ENCODE measurements at places on chromosomes 6 and 20.

DNA sequence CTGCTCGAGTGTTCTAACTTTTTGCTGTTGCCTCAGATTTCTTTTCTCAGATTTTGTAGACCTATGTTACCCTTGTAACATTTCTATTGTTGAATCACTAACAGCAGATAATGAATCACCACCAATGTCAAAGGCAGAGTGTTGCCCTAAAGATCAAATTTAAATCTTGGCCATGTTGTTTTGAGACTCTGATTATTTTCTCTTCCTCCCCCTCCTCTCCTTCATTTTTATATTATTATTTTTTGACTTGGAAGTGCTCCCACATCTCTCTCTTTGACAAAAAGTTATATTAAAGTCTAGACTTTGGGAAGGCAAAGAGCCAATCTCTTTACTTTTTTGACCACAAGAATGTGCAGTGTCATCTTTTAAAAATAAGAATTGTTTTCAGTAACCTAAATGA, 422.7 kb downstream of the NKAIN2 start:
- no peak for DNase-seq

GRCh38 chr20:41572010-41572572, 46.1 kb downstream of the CHD6 start:
- DNase-seq = no peak

GRCh38 chr20:53738945-53739798, 145.5 kb upstream of the ZNF217 start:
- no peak for DNase-seq

DNA sequence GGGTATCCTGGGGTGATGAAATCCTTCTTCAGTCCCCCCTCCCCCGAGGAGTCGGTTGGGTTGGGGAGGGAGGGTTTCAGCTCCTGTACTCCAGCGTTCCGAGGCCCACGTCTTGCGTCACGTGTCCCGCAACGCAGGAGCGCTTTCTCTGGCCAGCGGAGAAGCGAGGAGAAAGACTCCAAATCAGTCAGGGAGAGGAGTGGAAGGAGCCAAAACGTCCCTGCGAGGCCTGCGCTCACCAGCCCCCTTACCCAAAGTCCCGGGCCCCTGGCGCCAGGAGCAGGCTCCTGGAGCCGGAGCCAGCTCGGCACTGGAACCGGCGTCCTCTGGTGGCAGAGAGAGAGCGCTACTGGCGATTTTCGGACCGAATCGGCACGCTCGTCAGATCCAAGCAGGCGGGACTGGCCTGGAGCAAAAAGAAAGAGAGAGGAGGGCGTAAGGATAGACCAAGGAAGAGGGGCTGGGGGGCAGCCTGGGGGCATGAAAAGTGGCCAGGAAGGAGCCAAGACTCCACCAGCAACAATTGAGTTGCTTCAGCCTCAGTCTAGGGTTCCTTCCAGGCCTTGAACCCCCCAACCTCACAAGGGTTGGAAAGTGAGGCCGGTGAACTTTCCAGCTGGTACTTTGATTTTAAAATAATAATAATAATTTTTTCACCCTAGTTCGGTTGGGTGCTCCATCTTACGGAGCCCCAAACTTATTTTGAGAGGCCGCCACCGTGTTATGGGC, at the start of gene GNAS:
Gene GNAS (plus strand): TSS at position 174 of the 729 bp plus-strand sequence.
- no peak for DNase-seq

- DNase-seq = peak; percentile 58
These were observed 539 bp downstream of the TMEM200A start for GRCh38 chr6:130366107-130367005.

GRCh38 chr6:8229915-8230756, 127.8 kb upstream of the EEF1E1 start:
- DNase-seq = no peak

- no peak for DNase-seq
These were observed 217.0 kb upstream of the MYLIP start for GRCh38 chr6:15911753-15912504.

DNA sequence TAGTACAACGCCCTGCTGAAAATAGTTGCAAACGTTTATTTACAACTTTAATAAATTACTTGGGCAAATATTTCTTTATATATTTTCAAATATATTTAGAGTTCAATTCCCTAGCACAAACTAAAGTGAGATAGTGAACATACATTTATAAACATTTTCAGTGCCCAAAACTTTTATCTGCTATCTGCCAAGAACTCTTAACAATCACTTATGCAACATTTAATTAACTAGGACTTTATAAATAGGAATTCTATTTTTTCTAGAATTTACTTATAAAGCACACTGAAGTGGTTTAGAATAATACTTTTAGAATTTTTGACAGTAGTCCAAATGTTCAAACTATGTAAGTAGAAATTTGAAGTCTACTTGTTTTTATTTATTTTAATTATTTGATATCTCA, 452.6 kb upstream of the RGS17 start:
- no peak for DNase-seq

DNA sequence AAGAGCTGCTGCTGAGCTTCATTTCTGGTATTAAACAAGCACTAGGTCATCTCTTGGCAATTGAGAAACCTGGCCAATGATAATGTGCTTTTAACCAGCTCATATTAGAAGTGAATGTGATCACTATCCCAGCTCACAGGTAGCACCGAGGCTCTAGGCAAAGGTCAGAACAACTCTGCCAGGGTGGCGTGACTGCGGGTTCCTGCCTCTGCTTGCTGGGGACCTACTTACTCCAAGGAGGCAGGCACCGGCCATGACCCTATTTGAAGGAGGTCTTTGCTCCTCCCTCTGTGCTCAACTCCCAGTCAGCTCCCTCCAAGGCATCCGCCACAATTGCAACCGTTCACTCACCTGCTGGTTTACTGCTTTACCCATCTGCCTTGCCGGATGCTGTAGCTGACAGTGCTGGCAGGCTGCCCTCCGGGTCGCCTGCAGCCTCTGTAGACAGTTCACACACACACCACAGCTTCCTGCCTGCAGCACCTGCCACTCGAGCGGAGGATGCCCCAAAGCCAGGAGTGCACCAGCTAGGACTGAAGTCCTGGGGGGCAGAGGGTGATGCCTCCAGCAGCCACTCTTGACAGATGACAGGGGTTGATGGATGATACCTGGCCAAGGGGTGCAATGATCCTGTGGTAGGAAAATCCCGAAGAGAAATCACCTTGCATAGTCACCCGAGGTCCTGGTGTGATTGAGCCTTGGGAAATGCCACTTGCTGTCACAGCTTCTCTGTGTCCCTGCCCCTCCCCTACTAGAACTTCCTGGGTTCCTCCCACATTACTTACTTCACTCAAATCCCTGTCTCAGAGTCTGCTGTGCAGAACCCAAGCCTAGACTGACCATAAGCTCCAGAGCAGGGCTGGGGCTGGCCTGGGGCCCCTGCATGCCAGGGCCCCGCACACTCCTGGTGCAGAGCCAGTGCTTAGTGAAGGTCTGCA, 8.8 kb upstream of the VSX1 start:
- DNase-seq = peak; percentile 39

GRCh38 chr6:34557228-34557627, 1.1 kb upstream of the SPDEF start:
- DNase-seq = no peak
